ENCODE measurements at places on chromosomes 5 and 9. TPM values are rescaled to one million over a fixed set of nuclear protein-coding genes. Genes with fewer than 3 reads are reported as not detected.
A peak's percentile ranks its signal among the peaks of the same experiment; 100 is the strongest.

The ARHGEF39 gene
- total RNA-seq: 3.3 TPM

The ZNF483 gene
- 20.3 TPM for total RNA-seq

The NDST1 gene
- total RNA-seq: 42.1 TPM

The MFAP3 gene
- total RNA-seq: 32.1 TPM

The NPR3 gene
- 7.2 TPM for total RNA-seq

The PLEKHG4B gene
- total RNA-seq: 1.9 TPM

The MAMDC2 gene
- 107 TPM for total RNA-seq

GRCh38 chr5:34486160-34486848, 169.8 kb upstream of the RAI14 start:
- H3K4me3 ChIP-seq: no peak overlapping the region
- H3K4me1 ChIP-seq: peaks cover 28% of the 10 kb centered on the region
- DNase-seq: peak; percentile 89
- no peaks in the 10 kb centered on the region for H3K36me3 ChIP-seq
- H3K27me3 ChIP-seq: no peaks in the 10 kb centered on the region

GRCh38 chr5:87389296-87390034, 23.3 kb downstream of the CCNH start:
- DNase-seq: no peak
- H3K36me3 ChIP-seq: peaks cover 3% of the 10 kb centered on the region
- H3K4me1 ChIP-seq: peaks cover 22% of the 10 kb centered on the region
- H3K27ac ChIP-seq: no peak overlapping the region
- no peaks in the 10 kb centered on the region for H3K27me3 ChIP-seq
- H3K4me3 ChIP-seq: no peak overlapping the region

DNA sequence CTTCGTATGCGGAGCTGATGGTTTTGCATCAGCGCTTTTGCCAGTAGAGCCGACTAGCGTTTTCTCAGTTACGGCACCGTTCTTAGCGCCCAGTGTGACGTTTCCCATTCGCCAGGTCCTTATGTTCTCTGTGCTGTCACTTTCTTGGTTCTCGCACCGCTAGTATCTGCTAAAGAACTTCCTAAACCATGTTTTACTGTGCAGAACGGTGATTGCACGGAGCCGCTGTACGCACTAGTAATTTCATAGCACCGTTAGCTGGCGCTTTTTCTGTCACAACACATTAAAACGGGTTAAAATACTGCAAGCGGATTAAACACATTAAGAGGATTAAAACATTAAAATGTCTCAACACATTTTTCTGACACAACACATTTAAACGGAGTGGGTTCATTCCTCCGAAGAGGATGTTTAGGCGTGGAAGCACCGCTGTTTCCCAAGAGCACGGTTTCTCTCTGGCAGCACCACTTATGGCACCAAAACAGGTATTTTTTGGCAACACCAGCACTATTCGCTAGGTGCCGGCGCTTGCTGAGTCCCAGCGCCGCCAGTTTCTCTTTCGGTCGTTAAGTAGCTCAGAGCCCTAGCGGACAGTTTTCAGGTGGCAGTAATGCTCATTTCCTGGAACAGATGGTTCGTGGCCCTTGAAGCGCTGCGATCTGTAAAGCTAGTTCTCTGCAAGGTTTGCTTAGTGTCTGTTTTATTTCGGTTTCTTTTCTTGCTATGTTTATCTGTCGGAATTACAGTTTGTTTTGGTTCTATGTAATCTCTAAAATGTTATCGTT, 20.3 kb downstream of the ANXA2R start:
- no peak for DNase-seq
- H3K4me3 ChIP-seq: peak overlapping the region; percentile 7
- peaks cover 31% of the 10 kb centered on the region for H3K27me3 ChIP-seq
- peaks cover 17% of the 10 kb centered on the region for H3K4me1 ChIP-seq
- peak overlapping the region; percentile 78 for H3K27ac ChIP-seq

DNA sequence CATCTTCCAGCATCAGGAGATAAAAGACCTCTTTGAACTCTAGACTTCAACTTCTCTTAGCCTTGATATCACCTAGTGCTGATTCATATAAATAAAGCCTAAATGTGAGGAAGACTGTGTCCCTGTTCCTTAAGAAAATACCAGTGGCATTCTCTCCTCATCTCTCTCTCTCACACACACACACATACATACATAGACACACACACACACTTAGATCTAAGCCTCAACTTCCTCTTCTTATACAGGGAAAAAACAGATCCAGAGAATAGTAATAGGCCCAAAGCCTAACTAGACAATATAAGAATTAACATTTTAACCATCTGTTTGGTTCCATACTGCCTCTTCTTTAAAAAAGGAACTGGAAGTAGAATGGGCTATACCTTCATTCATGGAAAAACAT, 195.3 kb upstream of the NR4A3 start:
- no peak for DNase-seq
- H3K4me3 ChIP-seq: no peak overlapping the region
- H3K4me1 ChIP-seq: no peaks in the 10 kb centered on the region
- no peak overlapping the region for H3K27ac ChIP-seq
- H3K36me3 ChIP-seq: no peaks in the 10 kb centered on the region

DNA sequence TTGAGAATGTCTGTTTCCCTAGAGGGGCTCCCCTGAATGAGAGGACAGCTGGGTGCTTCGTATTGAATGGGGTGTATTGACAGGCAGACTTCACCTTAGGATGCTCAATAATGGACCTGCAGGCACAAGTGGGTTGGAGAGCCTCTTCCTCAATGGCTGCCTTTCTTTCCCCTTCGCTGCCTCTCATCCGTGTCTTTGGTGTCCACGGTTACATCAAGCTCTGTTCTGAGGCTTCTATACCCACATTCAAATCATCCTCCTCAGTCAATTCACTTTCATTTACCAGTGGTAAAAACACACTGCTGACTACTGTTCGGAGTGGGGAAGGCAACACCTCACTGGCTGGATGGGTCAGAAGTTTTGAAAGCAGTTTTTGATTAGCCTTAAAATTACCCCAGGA, 20.6 kb downstream of the LIX1 start:
- H3K27ac ChIP-seq: no peak overlapping the region
- H3K4me1 ChIP-seq: no peaks in the 10 kb centered on the region
- DNase-seq: no peak
- no peaks in the 10 kb centered on the region for H3K36me3 ChIP-seq
- H3K4me3 ChIP-seq: no peak overlapping the region
- no peaks in the 10 kb centered on the region for H3K27me3 ChIP-seq

- no peak for DNase-seq
- H3K36me3 ChIP-seq: no peaks in the 10 kb centered on the region
- no peak overlapping the region for H3K4me3 ChIP-seq
Observed at GRCh38 chr9:4508907-4509589, 18.8 kb downstream of the SLC1A1 start.

- no peaks in the 10 kb centered on the region for H3K36me3 ChIP-seq
- no peaks in the 10 kb centered on the region for H3K27me3 ChIP-seq
- H3K27ac ChIP-seq: no peak overlapping the region
- no peak overlapping the region for H3K4me3 ChIP-seq
- H3K4me1 ChIP-seq: no peaks in the 10 kb centered on the region
Observed at GRCh38 chr5:125683669-125684068, 739.5 kb upstream of the GRAMD2B start.

- H3K4me3 ChIP-seq: no peak overlapping the region
- no peaks in the 10 kb centered on the region for H3K36me3 ChIP-seq
- H3K27me3 ChIP-seq: no peaks in the 10 kb centered on the region
- H3K27ac ChIP-seq: peak overlapping the region; percentile 36
- H3K4me1 ChIP-seq: no peaks in the 10 kb centered on the region
Observed at GRCh38 chr9:79763671-79764285, 192.0 kb downstream of the TLE4 start.

DNA sequence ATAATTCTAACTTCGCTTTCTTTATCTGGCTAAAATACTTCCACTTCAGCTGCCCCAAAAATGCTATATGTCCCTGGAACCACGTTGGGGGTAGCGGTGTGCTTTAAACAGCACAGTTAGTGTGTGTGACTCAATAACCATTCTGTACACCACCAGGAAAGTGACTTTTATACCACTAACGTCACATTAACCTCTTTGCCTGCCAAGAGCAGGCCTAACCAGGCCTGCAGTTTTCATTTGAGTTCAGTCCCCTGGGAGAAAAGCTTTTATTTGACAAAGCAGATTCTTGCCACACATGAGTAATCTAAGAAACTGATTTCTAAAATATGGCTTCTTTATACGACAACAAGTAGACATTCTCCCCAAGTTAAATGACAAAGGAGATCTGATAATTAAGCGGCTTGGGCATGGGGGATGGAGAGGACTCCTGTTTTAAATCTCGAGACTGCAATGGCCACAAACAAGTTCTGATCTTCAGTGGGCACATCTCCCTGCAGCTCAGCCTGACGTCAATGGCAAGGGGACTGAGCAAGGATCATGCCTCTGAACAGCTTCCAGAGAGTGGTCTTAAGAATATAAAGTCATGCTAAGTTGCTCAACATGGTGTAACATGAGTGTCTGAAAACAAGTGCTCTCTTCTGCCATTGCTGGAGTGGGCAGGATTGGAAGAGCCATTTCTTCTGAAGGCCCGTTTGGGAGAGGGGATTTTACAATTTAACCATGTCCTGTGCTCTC, 91.8 kb downstream of the GLIS3 start:
- no peak for DNase-seq
- no peaks in the 10 kb centered on the region for H3K27me3 ChIP-seq
- peak overlapping the region; percentile 12 for H3K27ac ChIP-seq
- no peak overlapping the region for H3K4me3 ChIP-seq
- no peaks in the 10 kb centered on the region for H3K36me3 ChIP-seq

- no peaks in the 10 kb centered on the region for H3K36me3 ChIP-seq
- no peak overlapping the region for H3K4me3 ChIP-seq
- no peak overlapping the region for H3K27ac ChIP-seq
- H3K4me1 ChIP-seq: no peaks in the 10 kb centered on the region
- no peak for DNase-seq
Observed at GRCh38 chr9:18014556-18014955, 435.7 kb downstream of the SH3GL2 start.

- no peak for DNase-seq
- no peak overlapping the region for H3K4me3 ChIP-seq
- H3K36me3 ChIP-seq: no peaks in the 10 kb centered on the region
- H3K27ac ChIP-seq: no peak overlapping the region
Observed at GRCh38 chr9:81847181-81847915, 80.9 kb upstream of the SPATA31D4 start.

DNA sequence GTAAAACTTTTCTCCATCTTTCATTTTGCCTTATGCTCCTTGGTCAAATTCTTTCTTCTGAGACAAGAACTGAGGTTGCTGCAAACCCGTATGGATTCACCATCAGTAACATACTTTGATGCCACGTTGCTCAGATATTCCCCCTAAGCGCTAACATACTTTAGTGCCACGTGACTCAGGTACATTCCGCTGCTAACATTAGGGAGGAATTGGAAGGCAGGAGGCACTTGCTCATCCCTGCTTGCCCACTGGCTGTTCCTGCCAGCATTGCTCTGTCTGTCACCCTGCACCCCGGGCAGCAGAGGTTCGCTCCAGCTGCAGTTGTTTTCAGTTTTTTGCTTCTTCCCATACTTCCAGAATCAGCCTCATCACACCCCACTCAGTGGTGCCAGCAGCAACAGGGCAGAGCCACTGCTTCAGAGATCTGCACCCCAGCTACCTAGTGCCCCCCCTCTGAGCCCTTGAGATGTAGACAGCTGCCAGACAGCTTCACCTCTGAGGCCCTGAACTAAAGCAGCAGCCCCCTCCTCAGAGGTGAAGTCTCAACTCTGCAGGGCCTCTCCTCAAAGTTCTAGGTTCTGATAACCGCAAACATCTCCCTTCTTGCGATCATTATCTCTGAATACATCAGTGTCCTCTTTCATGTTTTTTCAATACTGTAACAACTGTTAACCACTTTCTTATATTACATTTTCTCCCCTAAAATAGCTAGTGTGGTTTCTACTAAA, 228.0 kb upstream of the KIF2A start:
- H3K4me1 ChIP-seq: no peaks in the 10 kb centered on the region
- no peaks in the 10 kb centered on the region for H3K36me3 ChIP-seq
- no peak for DNase-seq
- H3K4me3 ChIP-seq: no peak overlapping the region
- no peaks in the 10 kb centered on the region for H3K27me3 ChIP-seq

- DNase-seq: no peak
- no peaks in the 10 kb centered on the region for H3K36me3 ChIP-seq
- peaks cover 17% of the 10 kb centered on the region for H3K4me1 ChIP-seq
- no peak overlapping the region for H3K4me3 ChIP-seq
Observed at GRCh38 chr5:64838376-64838775, 69.6 kb downstream of the CWC27 start.

- H3K27me3 ChIP-seq: no peaks in the 10 kb centered on the region
- no peaks in the 10 kb centered on the region for H3K36me3 ChIP-seq
- H3K4me3 ChIP-seq: no peak overlapping the region
- no peak for DNase-seq
- H3K4me1 ChIP-seq: peaks cover 21% of the 10 kb centered on the region
Observed at GRCh38 chr9:130256644-130257043, 8.9 kb upstream of the HMCN2 start.

DNA sequence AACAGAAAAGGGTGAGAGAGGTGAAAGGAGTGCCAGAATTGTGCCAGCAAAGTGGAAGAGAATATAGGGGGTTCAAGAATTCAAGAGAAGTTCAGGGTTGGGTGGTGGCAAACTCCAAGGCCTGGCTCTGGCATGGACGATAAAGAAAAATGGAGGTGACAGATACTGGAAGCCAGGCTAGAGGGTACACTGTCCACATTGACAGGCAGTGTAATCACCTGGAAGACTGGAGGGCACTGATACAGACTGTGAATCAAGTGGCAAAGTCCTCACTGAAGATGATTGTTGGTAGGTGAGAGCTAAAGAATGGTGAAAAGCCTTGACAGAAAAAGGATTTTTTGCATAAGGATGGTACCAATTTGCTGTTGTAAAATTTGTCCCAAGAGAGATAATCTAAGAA, 7.1 kb downstream of the SAR1B start:
- peaks cover 11% of the 10 kb centered on the region for H3K36me3 ChIP-seq
- H3K4me3 ChIP-seq: no peak overlapping the region
- H3K27me3 ChIP-seq: no peaks in the 10 kb centered on the region
- no peaks in the 10 kb centered on the region for H3K4me1 ChIP-seq

DNA sequence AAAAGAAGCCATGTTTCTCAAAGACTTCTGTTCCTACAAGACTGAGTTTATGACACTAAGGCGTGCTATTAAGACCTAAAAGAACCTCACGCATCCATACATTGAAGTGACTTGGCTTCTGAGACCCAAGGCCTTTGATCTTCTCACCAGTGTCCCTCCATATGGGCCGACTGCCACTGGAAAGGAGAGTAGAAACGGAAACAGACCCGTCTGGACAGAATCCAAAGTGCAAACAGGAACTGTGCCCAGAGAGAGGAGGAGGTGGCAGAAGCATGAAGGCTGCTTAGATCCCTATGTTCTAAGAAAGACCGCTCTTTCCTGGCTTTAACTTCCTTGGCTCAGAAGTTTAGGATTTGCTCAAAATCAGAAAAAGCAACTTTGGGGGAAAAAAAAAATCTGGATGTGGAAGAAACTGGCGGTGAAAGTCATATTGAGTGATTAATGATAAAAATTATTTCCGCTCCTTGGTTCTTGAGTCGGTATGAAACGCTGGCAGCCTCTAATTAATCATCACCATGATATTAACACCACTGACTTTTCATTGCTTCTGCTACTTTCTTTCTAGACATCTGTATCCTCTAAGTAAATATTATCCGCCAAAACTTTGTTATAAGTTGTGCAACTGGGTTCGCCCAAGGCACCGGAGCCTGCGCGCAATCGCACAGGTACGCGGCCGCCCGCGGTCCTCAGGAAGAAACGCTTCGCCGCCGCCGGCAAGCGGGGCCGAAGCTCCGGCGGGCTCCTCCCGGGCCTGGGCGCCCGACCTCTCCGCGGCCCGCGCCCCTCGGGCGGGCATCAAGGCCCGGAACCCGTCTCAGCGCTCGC, 726 bp downstream of the DAP start:
- H3K27me3 ChIP-seq: no peaks in the 10 kb centered on the region
- H3K27ac ChIP-seq: peak overlapping the region; percentile 98
- DNase-seq: peak; percentile 71
- no peaks in the 10 kb centered on the region for H3K36me3 ChIP-seq
- H3K4me3 ChIP-seq: peak overlapping the region; percentile 90

GRCh38 chr5:41797662-41798061, 72.6 kb downstream of the OXCT1 start:
- no peaks in the 10 kb centered on the region for H3K27me3 ChIP-seq
- no peak overlapping the region for H3K27ac ChIP-seq
- H3K36me3 ChIP-seq: no peaks in the 10 kb centered on the region
- H3K4me1 ChIP-seq: peaks cover 21% of the 10 kb centered on the region
